ENCODE measurements at places on chromosomes 1 and 21.

DNA sequence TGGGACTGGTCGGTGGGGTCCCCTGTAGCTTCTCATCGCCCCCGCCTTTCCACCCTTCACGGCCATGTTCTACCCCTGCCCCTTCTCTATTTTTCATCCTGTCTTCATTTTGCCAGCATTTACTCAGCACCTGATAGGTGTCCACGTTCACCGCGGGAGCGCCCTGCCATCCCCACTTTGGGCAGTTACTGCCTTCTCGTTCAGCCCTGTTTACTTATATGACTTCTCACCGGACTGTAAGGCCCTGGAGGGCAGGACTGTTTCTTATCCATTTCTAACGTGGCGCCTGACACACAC is 380 bp downstream of the MFN2 start:
- DNase-seq: no peak

- no peak for DNase-seq
Observed at GRCh38 chr1:55185832-55186231, 29.3 kb downstream of the USP24 start.

DNA sequence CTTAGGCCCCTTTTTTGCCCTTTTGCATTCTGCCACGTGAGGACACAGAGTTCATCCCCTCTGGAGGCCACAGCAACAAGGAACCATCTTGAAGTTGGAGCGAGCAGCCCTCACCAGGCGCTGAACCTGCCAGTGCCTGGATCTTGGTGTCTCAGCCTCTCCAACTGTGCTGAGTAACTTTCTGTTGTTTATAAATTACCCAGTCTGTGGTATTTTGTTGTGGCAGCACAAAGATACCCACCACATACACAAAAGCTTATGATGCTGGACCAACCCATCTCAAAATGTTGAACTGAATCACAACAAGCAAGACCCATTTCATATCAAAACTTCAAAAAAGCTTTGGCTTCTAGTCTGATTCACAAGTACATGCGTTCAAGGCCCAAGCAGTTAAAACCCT is 649.9 kb downstream of the KIF26B start:
- no peak for DNase-seq

GRCh38 chr1:103254691-103255090 is 146.4 kb upstream of the COL11A1 start:
- DNase-seq: no peak

- no peak for DNase-seq
Observed at GRCh38 chr21:15850645-15851044, 120.9 kb downstream of the USP25 start.

GRCh38 chr21:36092681-36093080 is 22.9 kb downstream of the CBR1 start:
- DNase-seq: no peak

GRCh38 chr21:20023193-20023592 is 975.0 kb upstream of the NCAM2 start:
- DNase-seq: no peak

DNA sequence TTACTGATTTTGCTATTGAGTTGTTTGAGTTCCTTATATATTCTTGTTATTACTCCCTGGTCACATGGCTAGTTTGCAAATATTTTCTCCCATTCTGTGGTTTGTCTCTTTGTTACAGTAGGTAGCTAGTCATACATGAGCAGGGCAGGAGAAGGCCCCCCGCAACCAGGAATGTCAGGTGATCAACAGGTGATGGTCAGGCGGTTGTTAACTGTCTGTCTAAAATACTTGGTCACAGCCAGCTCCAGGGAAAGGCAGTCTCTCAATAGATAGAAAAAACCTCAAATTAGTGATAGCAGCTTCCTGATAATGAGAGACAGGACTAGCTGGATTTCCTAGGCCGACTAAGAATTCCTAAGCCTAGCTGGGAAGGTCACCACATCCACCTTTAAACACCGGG is 217.9 kb downstream of the RHOU start:
- DNase-seq: no peak

GRCh38 chr1:205777994-205778393 is 2.7 kb upstream of the RAB29 start:
- DNase-seq: no peak

DNA sequence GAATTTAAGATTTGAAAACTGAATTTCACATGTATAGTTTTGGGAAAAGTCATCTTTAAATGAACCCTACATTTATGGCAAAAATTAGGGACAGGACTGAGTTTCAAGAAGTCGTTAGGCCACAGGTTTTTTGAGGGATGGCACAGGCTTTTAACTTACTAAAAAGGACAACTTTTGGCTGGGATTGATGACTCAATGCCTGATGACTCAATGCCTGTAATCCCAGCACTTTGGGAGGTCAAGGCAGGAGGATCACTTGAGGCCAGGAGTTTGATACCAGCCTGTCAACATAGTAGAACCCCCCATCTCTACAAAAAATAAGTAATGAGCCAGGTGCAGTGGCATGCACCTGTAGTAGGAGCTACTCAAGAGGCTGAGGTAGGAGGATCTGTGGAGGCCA is 15.9 kb downstream of the UCK2 start:
- DNase-seq: no peak

- no peak for DNase-seq
Observed at GRCh38 chr1:54401799-54402198, 4.4 kb downstream of the SSBP3 start.

GRCh38 chr1:87334351-87335174 is 5.9 kb downstream of the LMO4 start:
- no peak for DNase-seq

- DNase-seq: no peak
Observed at GRCh38 chr1:232127190-232127589, 500.6 kb downstream of the DISC1 start.

GRCh38 chr1:52111492-52111891 is 30.4 kb upstream of the ZFYVE9 start:
- DNase-seq: no peak

DNA sequence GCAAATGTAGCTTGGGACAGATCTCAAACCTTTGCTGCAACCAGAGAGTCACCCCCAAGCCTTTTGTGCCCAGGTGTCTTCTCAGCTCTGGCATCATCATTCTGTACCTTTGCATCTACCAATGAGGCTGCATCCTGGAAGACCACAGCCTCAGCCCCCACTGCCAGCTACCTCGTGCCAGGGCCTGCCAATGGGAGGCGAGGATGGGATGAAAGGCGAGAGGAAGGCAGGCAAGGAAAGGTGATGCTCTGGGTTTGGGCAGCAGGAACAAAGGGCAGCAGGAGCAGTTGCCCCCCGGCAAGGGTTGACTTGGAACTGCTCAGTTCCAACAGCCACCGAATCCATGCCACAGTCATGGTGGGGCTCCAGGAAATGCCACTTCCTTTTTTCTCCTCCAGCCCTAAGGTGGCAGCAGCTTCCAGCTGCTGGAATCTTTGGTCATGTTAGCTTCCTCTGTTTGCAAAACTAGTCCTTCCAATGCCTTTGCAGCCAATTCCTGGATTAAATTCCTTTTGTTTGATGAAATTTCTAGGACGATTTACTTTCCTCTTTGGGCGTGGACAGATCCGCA is 651.6 kb downstream of the NPHP4 start:
- no peak for DNase-seq

GRCh38 chr21:21182401-21183010 is 184.3 kb downstream of the NCAM2 start:
- no peak for DNase-seq
